ENCODE measurements at places on chromosomes 2 and 18. TPM values are rescaled to one million over a fixed set of nuclear protein-coding genes. Genes with fewer than 3 reads are reported as not detected.

LOXHD1 gene
- total RNA-seq: not detected

SCN9A gene
- not detected for total RNA-seq

ANKRD30B gene
- not detected for total RNA-seq

GNLY gene
- total RNA-seq: 21.9 TPM

CRYBA2 gene
- not detected for total RNA-seq

GYPC gene
- 128 TPM for total RNA-seq

SCN7A gene
- total RNA-seq: not detected

LRRC30 gene
- total RNA-seq: not detected

GRCh38 chr2:197161774-197162173 lies 148.8 kb downstream of the ANKRD44 start:
- no peak for DNase-seq
- H3K36me3 ChIP-seq: peaks cover 26% of the 10 kb centered on the region
- no peak overlapping the region for H3K4me3 ChIP-seq
- H3K27ac ChIP-seq: peak overlapping the region; percentile 8

- no peaks in the 10 kb centered on the region for H3K27me3 ChIP-seq
- DNase-seq: no peak
- H3K4me1 ChIP-seq: no peaks in the 10 kb centered on the region
- no peak overlapping the region for H3K27ac ChIP-seq
These were observed 62.0 kb upstream of the SLC35F5 start for GRCh38 chr2:113818382-113818951.

DNA sequence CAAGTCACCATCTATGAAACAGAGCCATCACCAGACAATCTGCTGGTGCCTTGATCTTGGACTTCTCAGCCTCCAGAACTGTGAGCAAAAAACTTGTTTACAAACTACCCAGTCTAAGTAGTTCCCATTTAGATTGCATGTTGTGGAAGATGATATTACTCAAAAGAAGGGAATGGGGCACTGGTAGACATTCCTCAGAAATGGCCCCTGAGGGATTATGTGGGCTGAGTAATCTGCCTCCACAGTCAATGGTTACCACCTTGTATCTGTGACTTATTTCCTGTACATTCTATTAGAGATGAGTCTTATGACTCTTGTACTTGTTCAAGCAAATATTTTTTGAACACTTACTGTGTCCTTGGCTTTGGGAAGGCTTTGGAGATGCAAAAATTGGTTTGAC lies 160.4 kb downstream of the NUP35 start:
- H3K36me3 ChIP-seq: no peaks in the 10 kb centered on the region
- DNase-seq: no peak

DNA sequence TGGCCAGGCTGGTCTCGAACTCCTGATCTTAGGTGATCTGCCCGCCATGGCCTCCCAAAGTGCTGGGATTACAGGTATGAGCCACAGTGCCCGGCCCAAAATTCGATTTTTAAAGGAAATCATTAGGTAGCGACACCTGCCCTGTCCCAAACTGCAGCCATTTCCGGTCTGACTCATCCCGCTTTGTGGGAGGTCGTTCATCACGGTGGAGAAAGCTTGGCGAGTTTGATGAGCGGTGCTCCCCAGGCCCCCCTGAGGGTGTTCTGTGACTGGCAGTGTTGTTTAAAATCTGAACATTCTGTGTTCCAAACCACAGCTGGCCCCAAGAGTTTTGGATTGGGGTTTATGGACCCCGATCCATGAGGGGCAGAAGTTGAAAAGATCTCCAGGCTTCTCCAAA lies 53.0 kb upstream of the GLI2 start:
- H3K36me3 ChIP-seq: no peaks in the 10 kb centered on the region
- DNase-seq: no peak
- H3K27ac ChIP-seq: no peak overlapping the region
- no peaks in the 10 kb centered on the region for H3K4me1 ChIP-seq
- no peak overlapping the region for H3K4me3 ChIP-seq

GRCh38 chr2:23761638-23762037 lies 165.3 kb downstream of the ATAD2B start:
- no peak overlapping the region for H3K27ac ChIP-seq
- no peak for DNase-seq
- no peak overlapping the region for H3K4me3 ChIP-seq
- peaks cover 14% of the 10 kb centered on the region for H3K4me1 ChIP-seq
- no peaks in the 10 kb centered on the region for H3K27me3 ChIP-seq
- peaks cover 38% of the 10 kb centered on the region for H3K36me3 ChIP-seq

DNA sequence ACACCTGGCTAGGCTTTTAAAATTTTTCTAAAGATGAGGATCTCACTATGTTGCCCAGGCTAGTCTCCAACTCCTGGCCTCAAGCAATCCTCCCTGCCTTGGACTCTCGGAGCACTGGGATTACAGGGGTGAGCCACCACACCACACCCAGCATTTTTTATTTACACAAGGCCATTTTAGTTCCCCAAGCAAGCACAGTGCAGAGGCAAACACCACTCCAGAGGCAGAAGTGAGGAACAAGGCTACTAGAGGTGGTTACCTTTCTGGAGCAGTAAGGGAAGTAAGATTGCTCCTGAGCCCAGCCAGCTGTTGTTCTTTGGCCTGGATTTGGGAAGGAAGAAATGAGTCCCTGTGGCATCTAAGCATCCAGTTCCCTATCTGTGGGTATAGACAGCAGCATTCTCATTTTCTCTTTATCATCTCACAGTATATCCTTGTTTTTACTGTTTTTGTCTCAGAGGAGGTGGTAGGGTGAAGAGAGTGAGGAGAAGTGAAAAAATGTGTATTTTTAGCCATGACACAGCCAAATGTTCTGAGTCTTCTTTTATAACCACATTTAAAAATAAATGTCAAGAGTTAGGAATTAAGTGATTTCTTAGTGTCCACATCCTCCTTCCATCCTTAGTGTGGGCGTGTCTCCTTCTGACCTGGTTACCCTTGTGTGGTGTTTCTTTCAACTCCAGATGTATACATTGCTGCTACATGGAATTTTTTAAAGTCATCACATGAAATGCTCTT lies 10.5 kb upstream of the TTC39C start:
- no peak overlapping the region for H3K4me3 ChIP-seq
- H3K4me1 ChIP-seq: peaks cover 38% of the 10 kb centered on the region
- no peak overlapping the region for H3K27ac ChIP-seq
- no peak for DNase-seq
- H3K36me3 ChIP-seq: no peaks in the 10 kb centered on the region

- DNase-seq: no peak
- no peaks in the 10 kb centered on the region for H3K36me3 ChIP-seq
- no peak overlapping the region for H3K27ac ChIP-seq
- no peaks in the 10 kb centered on the region for H3K27me3 ChIP-seq
- no peaks in the 10 kb centered on the region for H3K4me1 ChIP-seq
- no peak overlapping the region for H3K4me3 ChIP-seq
These were observed 502.2 kb downstream of the NRXN1 start for GRCh38 chr2:50529600-50530218.

DNA sequence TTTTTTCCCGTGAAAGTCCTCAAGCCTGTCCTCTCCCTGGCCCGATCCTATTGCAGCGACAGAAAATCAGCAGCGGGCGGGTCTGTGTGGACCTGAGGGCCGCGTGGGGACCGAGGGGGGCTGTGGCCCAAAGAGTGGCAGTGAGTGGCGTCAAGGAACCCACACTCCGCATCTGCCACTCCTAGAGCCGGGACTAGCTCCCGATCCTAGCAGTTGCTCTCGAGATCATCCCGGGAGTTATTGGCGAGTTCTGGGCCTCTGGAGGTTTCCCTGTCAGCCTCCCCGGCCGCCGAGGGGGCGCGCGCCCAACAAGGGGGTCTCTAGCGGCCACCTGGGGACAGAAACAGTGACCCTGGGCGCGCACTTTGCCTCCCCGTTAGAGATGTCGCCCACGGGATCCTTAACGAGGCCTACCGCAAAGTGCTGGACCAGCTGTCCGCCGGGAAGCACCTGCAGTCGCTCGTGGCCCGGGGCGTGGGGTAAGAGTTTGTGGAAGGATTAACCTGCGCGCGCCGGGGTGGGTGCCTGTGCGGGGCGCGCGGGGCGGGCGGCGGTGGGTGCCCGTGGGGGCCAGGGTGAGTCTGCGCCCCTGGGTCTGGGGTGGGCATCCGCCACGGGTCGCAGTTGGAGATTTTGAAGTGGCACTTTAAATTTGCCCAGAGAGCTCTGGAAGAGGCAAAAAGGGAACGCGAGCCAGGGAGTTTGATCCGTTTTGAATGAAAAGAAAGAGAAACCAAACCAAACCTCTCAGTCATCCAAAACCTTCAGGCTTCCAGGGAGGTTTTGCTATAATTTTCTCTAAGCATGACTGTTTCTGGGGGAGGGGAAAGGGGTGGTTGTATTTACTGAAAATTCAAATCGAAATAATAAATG lies 3.5 kb downstream of the ADCYAP1 start:
- peaks cover 3% of the 10 kb centered on the region for H3K36me3 ChIP-seq
- H3K27ac ChIP-seq: no peak overlapping the region
- peak overlapping the region; percentile 51 for H3K4me3 ChIP-seq
- H3K27me3 ChIP-seq: peaks cover 79% of the 10 kb centered on the region

DNA sequence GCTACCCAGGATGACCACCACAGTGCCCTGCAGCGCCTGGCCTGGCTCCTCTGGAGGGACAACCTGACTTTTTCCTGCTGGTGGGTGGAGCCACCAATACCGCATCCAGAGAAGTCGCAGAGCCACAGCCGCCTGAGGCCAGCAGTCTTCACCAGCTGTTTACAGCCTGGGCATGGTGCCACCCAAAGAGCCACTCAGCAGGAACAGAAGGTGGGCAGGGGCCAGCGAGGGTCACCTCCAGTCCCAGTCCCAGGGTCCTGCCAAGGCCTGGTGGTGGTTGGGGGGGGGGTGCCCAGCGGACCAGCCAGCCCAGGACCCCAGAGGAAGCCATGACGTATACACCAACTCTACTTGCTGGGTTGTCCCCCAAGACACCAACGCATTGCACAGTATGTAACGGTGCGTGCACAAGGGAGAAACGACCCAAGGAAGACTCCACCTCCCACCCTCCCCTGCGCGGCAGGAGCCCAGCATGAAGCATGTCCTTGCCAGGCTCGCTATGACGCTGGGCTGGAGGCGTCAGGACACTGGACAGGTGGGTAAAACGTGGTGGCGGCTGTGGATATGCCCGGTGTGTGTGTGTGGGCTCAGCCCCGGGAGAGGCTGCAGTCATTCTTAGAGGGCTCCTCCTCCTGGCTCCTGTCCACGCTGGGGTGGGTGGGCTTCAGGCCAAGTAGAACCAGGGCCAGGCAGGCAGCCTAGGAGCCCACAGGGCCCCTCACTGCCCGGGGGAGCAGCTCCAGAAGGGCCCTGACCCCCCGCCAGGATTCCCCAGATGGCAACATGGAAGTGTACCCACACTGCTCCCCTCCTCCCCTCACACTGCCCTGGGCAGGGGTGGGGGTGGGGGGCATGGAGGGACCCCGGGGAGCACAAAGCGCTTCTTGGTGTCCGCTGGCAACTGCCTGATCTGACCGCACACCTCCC lies 49.3 kb downstream of the HS6ST1 start:
- H3K4me3 ChIP-seq: no peak overlapping the region
- H3K36me3 ChIP-seq: peaks cover 6% of the 10 kb centered on the region
- no peak for DNase-seq
- no peaks in the 10 kb centered on the region for H3K27me3 ChIP-seq
- H3K4me1 ChIP-seq: no peaks in the 10 kb centered on the region

DNA sequence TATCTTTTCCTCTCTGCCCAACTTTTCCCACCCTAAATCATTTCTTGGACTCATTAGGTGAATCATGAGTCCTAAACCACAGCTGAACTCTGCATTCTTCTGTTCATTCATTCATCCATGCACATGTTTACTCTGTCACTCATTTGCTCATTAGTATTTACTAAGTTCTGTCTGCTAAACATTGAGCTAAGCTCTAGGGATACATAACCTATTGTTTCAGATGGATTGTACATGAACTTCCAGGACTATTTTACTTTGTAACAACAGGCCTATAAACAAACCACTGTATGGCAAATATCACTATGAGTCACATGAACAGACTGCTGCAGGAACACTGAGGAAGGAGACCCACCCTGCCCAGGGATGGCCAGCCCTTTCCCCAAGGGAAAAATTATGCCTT lies 14.6 kb upstream of the DYNC2LI1 start:
- H3K36me3 ChIP-seq: peaks cover 24% of the 10 kb centered on the region
- no peak for DNase-seq
- H3K27me3 ChIP-seq: no peaks in the 10 kb centered on the region
- H3K27ac ChIP-seq: peak overlapping the region; percentile 38

- no peaks in the 10 kb centered on the region for H3K27me3 ChIP-seq
- H3K4me3 ChIP-seq: no peak overlapping the region
- H3K36me3 ChIP-seq: no peaks in the 10 kb centered on the region
- no peak overlapping the region for H3K27ac ChIP-seq
- no peaks in the 10 kb centered on the region for H3K4me1 ChIP-seq
These were observed 46.6 kb upstream of the TCF4 start for GRCh38 chr18:55634545-55634944.

- DNase-seq: no peak
- H3K4me3 ChIP-seq: no peak overlapping the region
- peaks cover 8% of the 10 kb centered on the region for H3K4me1 ChIP-seq
- H3K27ac ChIP-seq: no peak overlapping the region
These were observed 63.8 kb upstream of the RTN4 start for GRCh38 chr2:55114082-55114481.

- no peak overlapping the region for H3K4me3 ChIP-seq
- H3K27me3 ChIP-seq: no peaks in the 10 kb centered on the region
- no peak for DNase-seq
These were observed 128.8 kb upstream of the TACR1 start for GRCh38 chr2:75328156-75328555.

DNA sequence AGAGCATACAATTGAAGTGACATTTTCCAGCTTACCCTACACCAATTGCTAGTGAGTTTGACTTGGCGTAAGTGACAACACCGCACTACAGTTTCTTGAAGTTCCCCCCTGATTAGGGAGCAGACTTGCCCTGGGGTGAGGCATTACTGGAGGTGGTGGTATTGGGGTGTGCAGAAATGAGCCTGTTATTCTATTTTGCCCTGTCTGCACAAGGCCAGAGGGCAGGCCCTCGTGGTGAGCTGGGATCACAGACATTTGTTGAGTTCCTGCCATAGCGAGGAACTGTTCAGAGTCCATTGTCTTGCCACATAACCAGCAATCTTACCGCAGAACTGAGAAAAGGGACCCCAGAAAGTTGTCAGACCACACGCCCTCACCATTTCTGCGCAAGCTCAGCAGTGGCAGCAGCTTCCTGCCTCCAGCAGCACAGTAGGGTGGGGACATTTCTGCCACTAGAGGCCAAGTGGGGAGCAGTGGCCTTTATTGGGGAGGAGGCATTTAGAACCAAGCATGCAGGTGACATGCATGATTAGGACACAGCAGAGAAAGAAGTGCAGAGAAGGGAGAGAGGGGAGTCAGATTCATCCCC lies 103.6 kb upstream of the BCL2L11 start:
- DNase-seq: no peak
- no peaks in the 10 kb centered on the region for H3K36me3 ChIP-seq
- peaks cover 2% of the 10 kb centered on the region for H3K4me1 ChIP-seq
- peaks cover 24% of the 10 kb centered on the region for H3K27me3 ChIP-seq
- no peak overlapping the region for H3K4me3 ChIP-seq

- no peak within 1 kb of the TSS for H3K27ac ChIP-seq
- H3K4me3 ChIP-seq: no peak within 1 kb of the TSS
- no peak for DNase-seq
- no peaks in the 10 kb centered on the region for H3K4me1 ChIP-seq
- H3K27me3 ChIP-seq: peaks cover 17% of the 10 kb centered on the region
- no peaks in the 10 kb centered on the region for H3K36me3 ChIP-seq
These were observed at the start of gene TNFAIP6 for GRCh38 chr2:151357359-151357758. TSS of gene TNFAIP6 (plus strand) at chr2:151357592. CDS start at chr2:151357667, 75 bp downstream.

- H3K4me3 ChIP-seq: no peak overlapping the region
- no peaks in the 10 kb centered on the region for H3K36me3 ChIP-seq
- H3K27ac ChIP-seq: no peak overlapping the region
These were observed 104.6 kb downstream of the ADD2 start for GRCh38 chr2:70663411-70663810.

Data from activated T-helper 2 cell treated with anti-CD3 and anti-CD28 coated beads, Interferon-gamma antibody, Interleukin-2, Interleukin-4, amounts not matched to agents 10 μg/mL and 5 μg/mL and 100 μg/mL, durations not matched to agents 14 hours and 24 hours and 36 hours (primary cell).